ENCODE measurements at places on chromosomes 7 and 10. TPM values are rescaled to one million over a fixed set of nuclear protein-coding genes. Genes with fewer than 3 reads are reported as not detected.

GRCh38 chr10:94287336-94287735 lies 75.4 kb downstream of the NOC3L start:
- peak; percentile 25 for DNase-seq

DNA sequence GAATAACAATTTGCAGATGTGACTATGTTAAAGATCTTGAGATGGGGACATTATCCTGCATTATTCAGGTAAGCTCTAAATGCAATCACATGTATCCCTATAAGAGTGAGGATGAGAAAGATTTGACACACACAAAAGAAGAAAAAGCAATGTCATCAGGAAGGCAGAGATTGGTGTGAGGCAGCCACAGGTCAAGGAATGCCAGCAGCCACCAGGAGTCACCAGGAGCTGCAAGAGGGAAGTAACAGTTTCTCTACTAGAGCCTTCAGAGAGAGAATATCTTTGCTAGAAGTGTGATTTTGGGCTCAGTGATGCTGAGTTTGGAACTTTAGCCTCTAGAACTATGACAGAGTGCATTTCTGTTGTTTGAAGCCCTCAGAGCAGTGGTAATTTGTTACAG lies 700.3 kb upstream of the SEMA3D start:
- no peak for DNase-seq

OR2A5 gene
- total RNA-seq = not detected

GRCh38 chr10:71747551-71748523 lies 25.5 kb downstream of the VSIR start:
- no peak for DNase-seq

C1QL3 gene
- total RNA-seq = not detected

GRCh38 chr7:27200761-27201579 lies 1.1 kb upstream of the HOXA13 start:
- no peak for DNase-seq

DNA sequence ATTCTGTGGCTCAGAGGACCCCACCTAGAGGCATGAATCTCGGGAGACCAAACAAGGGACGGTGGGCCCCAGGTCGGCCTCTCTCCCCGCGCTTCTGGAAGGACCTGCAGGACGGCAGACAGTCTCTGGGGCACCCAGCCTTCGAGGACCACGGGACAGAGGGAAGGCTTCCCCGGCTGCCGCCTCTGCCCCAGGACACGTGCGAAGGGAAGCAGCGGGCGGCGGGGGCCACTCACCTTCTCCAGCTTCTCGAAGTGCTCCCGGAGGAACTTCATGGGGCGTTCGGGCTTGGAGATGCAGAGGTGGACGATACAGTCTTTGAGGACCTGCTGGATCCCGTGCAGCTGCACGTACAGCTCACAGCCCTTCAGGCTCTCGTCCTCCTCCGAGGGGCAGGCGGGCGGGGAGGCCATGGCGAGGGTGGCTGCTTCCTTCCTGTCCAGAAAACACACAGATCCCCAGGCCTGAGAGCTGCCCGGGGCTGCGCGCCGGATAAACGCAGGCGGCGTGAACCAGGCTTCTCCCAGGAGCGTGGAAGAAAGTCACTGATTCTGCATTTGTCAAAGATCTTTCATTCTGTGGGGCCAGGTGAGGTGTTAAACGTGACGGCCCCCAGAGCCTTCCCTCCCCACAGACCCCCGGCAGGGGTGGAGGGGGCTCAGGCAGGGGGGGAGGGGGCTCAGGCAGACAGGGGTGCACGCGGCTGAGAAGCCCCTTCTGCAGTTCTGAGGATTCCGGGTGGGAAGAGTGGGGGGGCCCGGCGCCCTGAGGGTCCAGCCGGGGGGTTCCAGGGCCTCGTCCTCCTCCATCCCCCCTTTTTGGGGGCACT lies 15.2 kb upstream of the DNAAF5 start:
- no peak for DNase-seq

DNA sequence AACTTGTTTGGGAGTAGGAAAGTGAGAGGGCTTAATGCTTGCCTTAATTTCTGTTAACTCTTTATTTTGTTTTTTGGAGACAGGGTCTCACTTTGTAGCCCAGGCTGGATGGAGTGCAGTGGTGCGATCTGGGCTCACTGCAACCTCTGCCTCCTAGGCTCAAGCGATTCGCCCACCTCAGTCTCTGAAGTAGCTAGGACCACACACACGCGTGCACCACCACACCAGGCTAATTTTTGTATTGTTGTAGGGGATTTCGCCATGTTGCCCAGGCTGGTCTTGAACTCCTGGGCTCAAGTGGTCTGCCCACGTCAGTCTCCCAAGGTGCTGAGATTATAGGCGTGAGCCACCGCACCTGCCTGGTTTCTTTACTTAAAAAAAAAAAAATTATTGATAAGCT lies 1.9 kb downstream of the PPP2R2D start:
- no peak for DNase-seq

CAMK2B gene
- 0.26 TPM for total RNA-seq

GRCh38 chr7:23426876-23427275 lies 43.4 kb downstream of the IGF2BP3 start:
- peak; percentile 59 for DNase-seq

ASAH2B gene
- total RNA-seq = 2.3 TPM

DNA sequence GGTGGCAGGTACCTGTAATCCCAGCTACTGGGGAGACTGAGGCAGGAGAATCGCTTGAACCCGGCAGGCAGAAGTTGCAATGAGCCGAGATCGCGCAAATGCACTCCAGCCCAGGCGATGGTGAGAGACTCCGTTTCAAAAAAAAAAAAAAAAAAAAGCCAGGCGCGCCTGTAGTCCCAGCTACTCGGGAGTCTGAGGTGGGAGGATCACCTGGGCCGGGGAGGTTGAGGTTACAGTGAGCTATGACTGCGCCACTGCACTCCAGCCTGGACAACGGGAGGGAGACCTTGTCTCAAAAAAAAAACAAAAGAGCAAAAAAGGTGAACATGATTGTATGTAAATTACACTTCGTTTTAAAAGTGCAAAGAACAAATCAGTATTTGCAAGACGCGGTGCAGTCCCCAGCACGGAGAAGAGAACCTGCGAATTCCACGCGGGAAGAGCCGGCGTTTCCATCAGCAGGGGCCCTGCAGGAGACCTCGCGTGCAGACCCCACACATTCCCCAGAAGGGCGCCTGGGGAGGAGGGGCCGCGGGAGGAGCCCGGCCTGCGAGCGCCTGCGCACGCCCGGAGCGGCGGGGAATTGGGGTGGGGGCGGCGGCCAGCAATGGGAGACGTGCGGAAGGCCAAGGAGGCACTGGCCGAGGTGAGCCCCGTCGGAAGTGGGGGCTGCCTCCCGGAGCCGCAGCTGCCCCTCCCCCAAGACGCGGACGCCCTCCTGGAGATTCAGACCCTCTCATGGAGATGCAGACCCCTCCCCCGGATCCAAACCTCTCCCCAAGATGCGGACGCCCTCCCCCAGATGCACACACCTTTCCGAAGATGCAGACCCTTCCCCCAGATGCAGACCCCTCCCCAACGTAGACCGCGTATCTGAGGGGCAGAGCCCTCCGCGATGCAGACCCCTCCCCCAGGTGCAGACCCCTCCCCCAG lies 16.7 kb upstream of the SUN1 start:
- no peak for DNase-seq

- no peak for DNase-seq
Observed at GRCh38 chr7:94045581-94045980, 41.4 kb upstream of the BET1 start.

DNA sequence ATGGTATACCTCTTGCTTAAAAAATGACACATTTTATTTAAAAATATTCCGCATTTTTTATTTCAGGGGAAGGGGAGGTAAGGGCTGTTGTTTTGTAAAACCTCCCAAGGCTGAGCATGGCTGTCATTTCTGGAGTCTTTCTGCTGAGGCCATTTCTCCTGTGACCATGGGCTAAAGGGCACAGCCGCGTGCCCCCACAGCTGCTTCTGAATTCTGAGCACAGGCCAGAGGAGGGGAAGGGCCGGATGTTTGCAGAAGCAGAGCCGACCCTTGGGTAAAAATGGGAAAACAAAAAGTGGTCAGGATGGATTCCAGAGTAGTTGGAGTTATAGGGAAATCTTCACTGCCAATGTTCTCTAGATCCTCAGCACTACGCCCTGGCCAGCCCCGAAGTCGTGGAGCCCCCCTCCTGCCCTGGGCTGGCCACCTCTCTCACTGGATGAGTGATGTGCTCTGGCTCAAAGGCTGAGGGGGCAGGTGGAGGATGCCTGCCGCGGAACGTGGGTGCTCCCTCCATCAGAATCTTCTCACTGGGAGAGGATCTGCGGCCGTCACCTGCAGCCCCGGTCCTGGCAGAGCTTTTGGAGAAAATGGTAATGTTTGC lies 131.3 kb upstream of the ZEB1 start:
- no peak for DNase-seq

FAM25C gene
- total RNA-seq = not detected

DNA sequence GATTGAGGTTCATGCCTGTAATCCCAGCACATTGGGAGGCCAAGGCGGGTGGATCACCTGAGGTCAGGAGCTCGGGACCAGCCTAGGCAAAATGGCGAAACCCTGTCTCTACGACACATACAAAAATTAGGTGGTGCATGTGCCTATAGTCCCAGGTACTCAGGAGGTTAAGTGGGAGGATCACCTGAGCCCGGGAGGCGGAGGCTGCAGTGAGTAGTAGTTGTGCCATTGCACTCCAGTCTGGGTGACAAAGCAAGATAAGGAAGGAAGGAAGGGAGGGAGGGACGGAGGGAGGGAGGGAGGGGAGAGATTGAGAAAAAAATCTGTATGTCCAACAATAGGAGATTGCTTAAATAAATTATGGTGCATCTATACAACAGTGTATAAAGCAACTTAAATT lies 13.2 kb downstream of the TLL2 start:
- no peak for DNase-seq

CYP3A4 gene
- not detected for total RNA-seq

GRCh38 chr7:157211690-157212089 lies 73.0 kb downstream of the UBE3C start:
- peak; percentile 91 for DNase-seq

SFTPA1 gene
- total RNA-seq = not detected

C10orf105 gene
- total RNA-seq = under 0.01 TPM

DNA sequence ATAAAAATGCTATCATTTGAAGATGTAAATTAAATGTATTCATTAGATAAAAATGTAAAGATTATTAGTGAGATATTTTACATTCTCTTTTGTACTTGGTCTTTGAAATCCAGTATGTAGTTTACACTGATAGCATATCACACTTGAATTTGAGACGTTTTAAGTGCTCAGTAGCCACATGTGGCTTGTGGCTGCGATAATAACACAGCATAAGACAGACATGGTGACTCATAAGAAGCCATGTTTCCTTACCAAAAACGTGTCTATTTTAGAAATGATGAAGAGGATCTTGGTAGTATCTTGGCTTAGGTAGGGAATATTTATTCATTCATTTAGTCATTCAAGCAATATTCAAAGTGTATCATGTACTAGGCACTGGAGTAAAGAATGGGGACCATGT lies 149.3 kb downstream of the POU6F2 start:
- no peak for DNase-seq

DNA sequence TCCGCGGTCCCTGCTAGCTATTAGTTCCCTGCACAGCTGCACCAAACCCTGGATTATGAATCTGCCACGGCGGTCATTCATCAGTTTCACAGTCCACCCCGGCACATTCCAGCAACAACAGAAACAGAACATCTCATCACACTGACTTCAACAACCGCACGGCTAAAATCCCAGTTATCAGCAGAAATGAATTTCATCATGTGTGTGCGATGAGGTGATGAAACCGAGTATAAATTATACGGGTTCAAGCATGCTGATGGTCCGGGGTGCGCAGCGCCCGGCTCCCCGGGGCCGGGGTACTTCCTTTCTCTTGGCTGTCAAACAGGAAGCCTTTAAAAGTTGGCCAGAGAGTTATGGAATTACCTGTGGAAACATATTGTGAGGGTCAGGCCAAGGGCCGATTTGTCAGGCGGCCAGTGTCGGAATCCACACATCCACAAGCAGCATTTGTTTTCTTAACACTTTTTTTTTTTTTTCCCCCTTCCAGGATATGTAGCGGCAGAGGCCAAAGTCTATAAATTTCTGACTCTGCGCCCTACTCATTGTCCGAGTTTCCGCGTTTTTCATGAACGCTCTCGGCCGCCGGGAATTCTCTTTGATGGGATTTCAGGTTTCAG lies 420.9 kb upstream of the MGMT start:
- no peak for DNase-seq

ZNF365 gene
- 5.8 TPM for total RNA-seq

DNA sequence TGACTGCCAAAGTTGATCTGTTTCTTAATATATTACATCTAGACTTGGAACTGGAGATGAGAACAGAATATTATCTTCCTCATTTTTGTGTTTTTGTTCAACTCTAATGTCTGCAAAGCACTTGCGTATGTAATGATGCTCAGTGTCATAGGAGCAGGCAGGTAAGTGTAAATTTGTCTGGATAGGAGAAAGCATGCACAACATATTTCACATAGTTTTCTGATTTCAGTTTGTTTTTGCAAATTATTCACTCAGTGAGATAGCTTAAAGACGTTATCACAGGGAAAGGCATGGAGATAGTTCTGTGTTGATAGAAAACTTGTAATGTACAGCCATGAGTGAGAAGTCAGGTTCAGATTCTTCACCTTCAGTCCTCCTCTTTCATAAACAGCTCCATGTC lies 84.8 kb downstream of the CFTR start:
- DNase-seq = no peak

DNA sequence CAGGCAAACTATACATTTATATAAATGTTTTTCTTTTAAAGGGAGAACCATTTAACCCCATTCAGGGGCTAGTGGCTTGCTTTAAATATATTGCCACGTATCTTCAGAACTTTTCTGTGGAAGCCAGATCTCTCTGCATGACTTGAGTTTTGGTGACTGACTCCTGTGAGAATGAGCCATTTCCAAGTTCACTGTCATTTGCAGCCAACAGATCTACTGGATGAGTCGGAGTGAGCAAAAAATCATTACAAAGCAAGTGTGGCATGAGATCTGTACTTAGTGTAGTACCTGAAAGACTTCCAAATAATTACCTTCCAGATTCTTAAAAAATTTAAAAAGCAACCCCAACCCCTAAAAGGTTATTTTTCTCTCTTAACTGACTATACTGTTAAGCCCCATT lies 45.6 kb downstream of the PDSS1 start:
- peak; percentile 15 for DNase-seq

NUDT13 gene
- total RNA-seq = 2.1 TPM

DNA sequence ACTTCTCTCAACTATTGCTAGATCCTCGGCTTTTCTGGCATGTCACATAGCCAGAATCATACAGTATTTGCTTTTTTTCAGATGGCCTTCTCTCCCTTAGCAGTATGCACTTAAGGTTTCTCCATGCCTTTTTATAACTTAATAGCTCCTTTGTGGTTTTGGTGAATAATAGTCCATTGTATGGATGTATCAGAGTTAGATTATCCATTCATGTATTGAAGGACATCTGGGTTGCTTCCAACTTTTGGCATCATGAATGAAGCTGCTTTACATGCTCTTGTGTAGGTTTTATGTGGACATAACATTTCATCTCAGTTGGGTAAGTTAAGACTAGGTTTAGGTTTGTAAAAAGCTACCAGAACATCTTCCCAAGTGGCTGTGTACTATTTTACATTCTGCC lies 4.6 kb downstream of the ATP5F1C start:
- no peak for DNase-seq

DNA sequence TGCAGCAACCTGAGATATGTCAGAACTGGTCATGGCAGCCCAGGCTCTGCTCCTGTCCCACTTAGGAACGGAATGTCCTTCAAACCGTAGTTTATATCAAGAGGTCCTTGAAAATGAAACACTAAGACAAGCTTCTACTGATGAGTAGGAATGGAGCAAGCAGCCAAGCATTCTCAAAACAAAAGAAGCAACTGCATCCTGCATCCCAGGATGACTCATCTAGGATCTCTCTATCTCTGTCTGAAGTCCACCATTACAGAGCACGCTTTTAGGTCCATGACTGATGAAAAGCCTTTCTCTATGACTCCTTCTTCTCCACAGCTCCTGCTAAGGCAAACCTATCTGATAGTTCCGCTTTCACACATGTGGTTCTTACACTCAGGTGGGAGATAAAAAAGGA lies 16.3 kb downstream of the MBL2 start:
- DNase-seq = no peak

Measured in fibroblast of lung (primary cell).